ENCODE measurements at places on chromosomes 12 and 14.

DNA sequence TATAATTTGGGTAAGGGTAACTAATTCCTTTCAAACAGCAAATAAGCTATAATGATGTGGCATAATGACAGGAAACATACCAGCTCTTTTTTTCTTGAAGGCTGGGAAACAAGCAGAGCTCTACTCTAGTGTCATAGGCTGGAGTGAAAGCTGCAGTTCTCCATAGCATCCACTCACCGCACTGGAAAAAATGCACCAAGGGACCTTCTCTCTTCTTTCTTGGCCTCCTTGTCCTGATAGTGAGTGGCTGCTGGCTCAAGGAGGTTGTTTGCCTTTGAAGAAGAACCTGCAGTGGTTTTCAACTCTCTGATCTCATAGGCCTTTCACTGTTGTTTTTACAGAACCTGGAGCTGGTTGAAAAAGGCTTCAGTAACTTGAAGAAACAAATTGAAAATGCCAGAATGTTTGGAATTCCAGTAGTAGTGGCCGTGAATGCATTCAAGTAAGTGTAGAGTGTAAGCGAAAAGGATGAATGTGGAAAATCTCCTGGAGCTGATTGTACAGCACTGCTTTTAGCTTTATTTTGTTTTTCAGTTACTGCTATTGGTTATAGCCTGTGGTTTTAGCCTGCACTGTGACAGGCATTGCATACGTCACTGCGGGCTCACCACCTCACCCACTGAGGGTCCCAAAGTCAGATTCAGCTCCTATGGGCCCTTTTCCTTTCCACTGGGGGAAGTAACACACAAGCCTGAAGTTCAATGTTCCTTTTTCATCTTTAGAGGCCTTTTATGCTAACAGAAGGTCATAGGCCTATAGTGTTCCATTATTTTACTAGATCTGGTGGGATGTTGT, 17.2 kb upstream of the AKAP5 start:
- no peak for DNase-seq

- no peak for DNase-seq
Measured at GRCh38 chr14:91348845-91349465, 68.7 kb downstream of the CCDC88C start.

DNA sequence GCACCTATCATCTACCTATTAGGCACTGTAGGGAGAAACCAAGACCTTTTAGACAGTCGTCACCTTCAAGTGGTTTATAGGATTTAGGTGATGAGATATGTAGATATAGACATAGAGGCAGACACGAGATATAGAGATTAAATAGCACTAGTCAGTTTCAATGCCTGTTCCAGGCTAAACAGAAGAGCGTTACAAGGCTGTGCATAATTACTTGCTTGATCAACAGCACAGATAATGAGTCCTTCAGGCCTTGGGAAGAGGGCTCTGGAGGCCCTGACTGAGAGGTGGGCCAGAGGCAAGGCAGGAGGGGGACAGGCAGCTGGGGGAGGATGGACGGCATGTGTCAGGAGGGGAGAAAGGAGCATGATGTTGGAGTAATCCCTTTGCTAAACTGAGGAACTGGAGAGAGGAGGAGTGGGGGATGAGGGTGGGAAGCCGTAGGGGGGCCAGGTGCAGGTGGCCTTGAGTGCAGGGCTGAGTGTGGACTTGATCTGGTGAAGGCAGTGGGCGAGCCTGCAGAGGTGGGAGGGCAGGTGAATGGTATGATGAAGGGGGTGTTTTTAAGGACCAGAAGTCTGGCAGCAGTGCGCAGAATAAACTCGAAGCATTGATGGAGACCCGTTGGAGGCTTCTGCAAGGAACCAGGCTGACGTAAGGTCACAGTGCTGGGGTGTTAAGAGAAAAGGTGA, 43.9 kb upstream of the ATP23 start:
- DNase-seq = no peak

- DNase-seq = no peak
Measured at GRCh38 chr12:64681200-64682052, 71.1 kb downstream of the RASSF3 start.

DNA sequence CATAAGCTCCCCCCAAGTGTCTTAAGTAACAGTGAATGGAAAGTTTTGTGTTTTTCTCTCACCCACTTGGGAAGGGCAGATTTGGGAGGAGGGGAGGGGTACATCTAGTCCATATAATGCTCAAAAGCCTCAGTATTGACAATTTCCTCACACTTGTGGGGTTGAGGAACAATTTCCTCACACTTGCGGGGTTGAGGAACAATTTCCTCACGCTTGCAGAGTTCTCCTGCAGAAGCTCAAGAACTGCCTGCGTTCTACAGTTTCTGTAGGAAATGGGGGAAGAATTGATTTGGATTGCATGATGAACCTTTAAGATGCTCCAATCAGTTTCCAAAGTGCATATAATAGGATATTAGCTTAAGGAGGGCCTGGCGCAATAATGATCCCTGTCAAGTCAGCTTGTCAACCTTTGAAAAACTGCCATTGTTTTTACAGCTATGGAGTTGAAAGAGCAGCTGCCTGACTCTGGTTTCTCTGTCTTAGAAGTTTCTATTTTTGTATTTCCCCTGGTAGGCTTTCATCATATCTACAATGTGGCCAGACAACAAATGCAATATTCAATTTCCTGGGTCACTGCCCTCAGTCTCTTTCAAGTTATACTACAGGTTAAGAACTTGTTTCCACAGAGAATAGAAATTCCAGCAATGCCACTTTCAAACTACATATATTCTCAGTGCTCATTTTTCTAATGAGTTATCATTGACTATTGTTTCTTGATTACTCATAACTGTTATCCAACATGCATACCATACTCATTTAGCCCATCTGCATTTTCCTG, 66.5 kb downstream of the PLEKHG7 start:
- DNase-seq = no peak

DNA sequence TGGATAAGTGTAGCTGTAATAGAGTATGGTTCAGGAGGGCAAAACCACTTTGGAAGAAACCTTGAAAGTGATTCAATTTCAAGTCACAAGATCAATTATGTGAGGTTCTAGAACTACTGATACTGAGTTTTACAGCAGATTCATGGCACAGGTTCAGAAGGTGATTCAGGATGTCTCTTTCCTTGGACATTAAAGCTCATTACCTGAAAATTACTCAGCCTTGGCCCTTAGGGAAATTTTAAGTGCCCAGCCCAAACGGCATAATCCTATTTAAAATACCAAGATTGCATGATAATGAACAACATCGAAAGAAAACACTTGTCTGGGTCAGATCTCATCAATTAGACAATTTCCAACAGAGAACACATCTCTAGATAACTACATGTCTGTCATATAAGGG, 70.2 kb upstream of the SLC38A2 start:
- DNase-seq = no peak

DNA sequence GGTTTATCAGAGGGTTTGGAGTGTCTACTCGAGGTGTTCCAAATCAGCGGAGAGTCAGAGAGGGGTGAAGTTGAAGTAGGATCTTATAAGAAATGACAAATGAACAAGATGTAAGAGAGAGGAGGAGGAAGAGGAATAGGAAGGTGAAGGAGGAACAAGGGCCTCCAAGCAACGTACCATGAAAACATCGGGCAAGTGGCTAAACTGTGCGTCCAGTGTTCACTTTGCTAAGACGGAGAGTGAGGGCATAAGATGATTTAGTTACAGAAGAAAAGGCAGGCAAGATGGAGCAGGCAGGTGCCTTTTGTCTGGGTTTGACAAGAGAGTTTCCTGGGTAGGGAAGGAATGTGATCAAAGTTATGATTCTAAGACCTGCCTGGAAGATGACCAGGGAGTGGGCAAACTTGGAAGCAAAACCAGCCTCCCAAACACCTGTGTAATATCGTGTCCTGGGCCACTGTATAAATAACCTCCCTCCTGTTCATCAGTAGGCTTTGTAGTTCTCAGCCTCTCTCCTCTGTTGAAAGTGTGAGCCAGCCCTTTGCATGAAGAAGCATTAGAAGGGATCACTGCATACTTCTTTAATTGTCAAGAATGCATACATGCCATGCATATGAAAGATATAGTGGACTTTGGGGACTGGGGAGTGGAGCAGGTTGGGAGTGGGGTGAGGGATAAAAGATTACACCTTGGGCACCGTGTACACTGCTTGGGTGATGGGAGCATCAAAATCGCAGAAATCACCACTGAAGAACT, 111.4 kb downstream of the ZFP36L1 start:
- DNase-seq = no peak

DNA sequence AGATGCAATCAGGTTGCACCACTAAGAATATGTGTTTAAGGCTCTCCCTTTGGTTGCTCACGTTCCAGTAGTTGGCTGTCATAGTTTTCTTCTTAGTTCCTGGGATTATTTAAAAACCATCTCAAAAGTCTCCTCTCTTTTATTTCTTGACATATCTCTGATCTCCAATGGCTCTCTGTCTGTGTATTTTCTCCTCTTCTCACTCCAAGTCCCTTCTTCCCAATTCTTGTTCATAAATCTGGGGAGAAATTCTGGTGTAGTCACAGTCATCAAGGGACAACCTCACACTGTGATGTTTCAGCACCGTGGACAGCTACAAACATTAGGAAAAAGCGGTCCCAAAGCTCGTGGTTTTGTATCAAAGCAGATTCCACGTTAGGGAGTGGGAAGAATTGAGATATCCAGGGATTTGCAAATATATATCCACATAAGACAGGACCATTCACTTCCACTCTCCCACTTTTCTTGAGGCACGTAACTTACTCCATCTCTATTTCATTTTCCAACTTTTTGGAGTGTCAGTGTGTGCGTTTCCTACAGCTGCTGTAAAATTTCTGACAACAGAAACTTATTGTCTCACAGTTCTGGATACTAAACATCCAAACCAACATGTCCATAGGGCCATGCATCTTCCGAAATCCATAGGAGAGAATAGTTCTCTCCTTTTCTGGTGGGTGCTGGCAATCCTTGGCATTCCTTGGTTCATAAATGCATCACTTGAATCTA, 80.6 kb upstream of the TMEM233 start:
- no peak for DNase-seq
